ENCODE measurements at places on chromosomes 16 and 17. TPM values are rescaled to one million over a fixed set of nuclear protein-coding genes. Genes with fewer than 3 reads are reported as not detected.

Gene KRTAP17-1
- not detected for polyA plus RNA-seq

Gene MYH13
- polyA plus RNA-seq, result 0.04 TPM

Gene HS3ST3B1
- 1.7 TPM for polyA plus RNA-seq

Gene ZNF668
- polyA plus RNA-seq, result 5.8 TPM

Gene SECTM1
- polyA plus RNA-seq, result 10.8 TPM

Gene POLR2C
- 18.5 TPM for polyA plus RNA-seq

Gene PLA2G10
- 0.24 TPM for polyA plus RNA-seq

Gene RDM1
- polyA plus RNA-seq, result 0.55 TPM

Gene SEPTIN1
- 3.5 TPM for polyA plus RNA-seq

Gene SLFN12
- polyA plus RNA-seq, result 1.9 TPM

Gene OR1A1
- polyA plus RNA-seq, result not detected

Gene TUBB3
- 1.5 TPM for polyA plus RNA-seq

Gene CA7
- polyA plus RNA-seq, result 0.06 TPM

Gene CCL22
- polyA plus RNA-seq, result 0.78 TPM

Gene KRTAP9-2
- polyA plus RNA-seq, result not detected

Gene BAIAP3
- polyA plus RNA-seq, result 1.2 TPM

Gene ZG16B
- 0.77 TPM for polyA plus RNA-seq

Gene PABPN1L
- 0.04 TPM for polyA plus RNA-seq

Gene SLX1A
- polyA plus RNA-seq, result 44.9 TPM

Gene TBX21
- 0.24 TPM for polyA plus RNA-seq

Gene BEAN1
- 0.73 TPM for polyA plus RNA-seq

Gene ENPP7
- polyA plus RNA-seq, result not detected

Gene CIBAR2
- not detected for polyA plus RNA-seq

Gene ZCCHC14
- polyA plus RNA-seq, result 8.0 TPM

Gene MIEN1
- polyA plus RNA-seq, result 57.5 TPM

Gene COX11
- polyA plus RNA-seq, result 11.4 TPM

Gene SNN
- 11.7 TPM for polyA plus RNA-seq

Gene KRTAP9-8
- polyA plus RNA-seq, result not detected

Gene TEX19
- polyA plus RNA-seq, result not detected

Gene UMOD
- not detected for polyA plus RNA-seq

Gene HSF4
- polyA plus RNA-seq, result 80.4 TPM

Gene KRT24
- polyA plus RNA-seq, result 229 TPM

Gene BCAS3
- 4.7 TPM for polyA plus RNA-seq

Gene NHLRC4
- polyA plus RNA-seq, result 0.11 TPM

Gene SOX9
- 11.4 TPM for polyA plus RNA-seq

Gene DRC7
- not detected for polyA plus RNA-seq

Gene HS3ST4
- 0.16 TPM for polyA plus RNA-seq

Gene ELMO3
- polyA plus RNA-seq, result 21.5 TPM

Gene PMFBP1
- 0.88 TPM for polyA plus RNA-seq

Gene TCAP
- polyA plus RNA-seq, result 0.88 TPM

Gene ST6GALNAC1
- polyA plus RNA-seq, result 40.1 TPM

Gene PDILT
- polyA plus RNA-seq, result not detected

Gene ARL2BP
- polyA plus RNA-seq, result 20.8 TPM

Gene CTF1
- 2.2 TPM for polyA plus RNA-seq

Gene FSCN2
- polyA plus RNA-seq, result 0.54 TPM

Gene PARD6A
- polyA plus RNA-seq, result 1.2 TPM

Gene ZNF319
- polyA plus RNA-seq, result 2.5 TPM

Gene CCL16
- polyA plus RNA-seq, result 0.08 TPM

Gene ALOX15B
- 24.7 TPM for polyA plus RNA-seq

Gene KRT33B
- polyA plus RNA-seq, result 0.12 TPM

Gene TNS4
- polyA plus RNA-seq, result 25.4 TPM

Gene CACNG4
- 0.18 TPM for polyA plus RNA-seq

Gene TNFRSF13B
- 0.14 TPM for polyA plus RNA-seq
